ENCODE measurements at places on chromosomes 12 and 14.

GRCh38 chr14:59241121-59241520 is 52.7 kb downstream of the DAAM1 start:
- DNase-seq: no peak

- DNase-seq: no peak
Measured at GRCh38 chr14:67971627-67972625, 152.3 kb downstream of the RAD51B start.

GRCh38 chr12:94187361-94187760 is 39.0 kb downstream of the PLXNC1 start:
- no peak for DNase-seq

DNA sequence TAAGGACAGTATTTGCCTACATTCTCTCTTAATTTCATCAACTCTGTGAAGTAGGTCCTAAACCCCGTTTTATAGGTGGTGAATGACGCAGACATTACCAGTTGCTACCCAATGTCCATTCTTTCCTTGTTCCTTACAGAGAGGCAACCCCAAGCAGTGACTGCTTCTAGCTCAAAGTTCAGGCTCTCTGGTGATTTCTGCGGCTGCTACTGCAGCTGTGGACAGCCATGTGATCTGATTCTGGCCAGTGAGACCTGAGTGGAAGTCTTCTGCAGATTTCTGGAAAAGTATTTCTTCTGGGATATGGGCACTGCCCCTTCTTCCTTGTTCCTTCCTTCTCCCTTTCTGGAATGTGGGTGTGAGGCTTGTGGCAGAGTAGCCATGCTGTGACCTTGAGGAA is 82.9 kb downstream of the ARF6 start:
- DNase-seq: no peak

DNA sequence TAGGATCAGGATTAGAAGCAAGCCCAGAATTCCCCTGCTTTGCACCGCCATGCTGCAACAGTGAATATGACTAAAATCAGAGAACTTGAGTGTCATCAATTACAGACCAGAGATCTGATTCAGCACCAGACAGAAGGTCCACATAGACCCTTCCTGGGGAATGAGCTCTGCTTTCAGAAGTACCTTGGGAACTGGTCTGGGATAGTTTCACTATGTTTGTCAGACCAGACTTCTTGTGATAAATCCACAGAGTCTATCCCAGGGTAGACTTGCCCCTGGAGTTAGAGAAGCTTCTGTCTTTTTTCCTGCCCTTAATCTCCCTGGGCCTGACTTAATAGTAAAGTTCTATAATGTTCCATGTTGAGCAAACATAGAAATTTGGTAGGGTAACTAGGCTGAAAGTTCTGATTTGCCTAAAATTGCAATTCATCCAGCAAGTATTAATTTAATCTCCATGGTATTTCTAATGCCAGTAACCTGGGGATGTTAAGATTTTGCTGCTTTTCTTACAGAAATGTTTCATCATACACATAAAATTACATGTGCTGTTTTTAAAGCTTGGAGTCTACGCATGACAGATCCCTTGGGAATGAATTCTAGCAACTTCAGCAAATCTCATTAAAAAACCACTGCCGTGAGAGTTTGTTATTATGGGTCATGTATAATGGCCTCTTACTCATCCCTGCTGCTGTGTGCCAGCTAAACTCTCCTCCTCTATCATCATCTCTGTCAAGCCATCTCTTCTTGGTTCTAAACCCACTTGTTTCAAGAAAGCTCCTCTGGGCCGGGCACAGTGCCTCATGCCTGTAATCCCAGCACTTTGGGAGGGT is 61.3 kb upstream of the METAP2 start:
- no peak for DNase-seq

DNA sequence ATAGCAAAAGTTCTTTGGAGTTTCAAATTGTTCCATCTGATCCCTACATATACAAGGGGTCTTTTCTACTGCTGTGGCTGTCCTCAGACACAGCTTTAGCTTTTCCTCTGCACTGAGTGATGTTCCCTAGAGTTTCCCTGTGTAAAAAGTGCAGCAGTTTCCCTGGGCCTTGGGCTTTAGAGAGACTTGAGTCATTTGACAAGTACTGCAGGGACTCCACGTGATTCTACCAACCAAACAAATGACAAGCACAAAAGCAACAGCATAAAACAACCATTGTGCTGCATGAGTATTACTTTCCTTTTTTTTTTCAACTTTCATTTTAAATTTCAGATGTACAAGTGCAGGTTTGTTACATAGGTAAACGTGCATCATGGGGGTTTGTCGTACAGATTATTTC is 272.8 kb downstream of the PDZRN4 start:
- DNase-seq: no peak

DNA sequence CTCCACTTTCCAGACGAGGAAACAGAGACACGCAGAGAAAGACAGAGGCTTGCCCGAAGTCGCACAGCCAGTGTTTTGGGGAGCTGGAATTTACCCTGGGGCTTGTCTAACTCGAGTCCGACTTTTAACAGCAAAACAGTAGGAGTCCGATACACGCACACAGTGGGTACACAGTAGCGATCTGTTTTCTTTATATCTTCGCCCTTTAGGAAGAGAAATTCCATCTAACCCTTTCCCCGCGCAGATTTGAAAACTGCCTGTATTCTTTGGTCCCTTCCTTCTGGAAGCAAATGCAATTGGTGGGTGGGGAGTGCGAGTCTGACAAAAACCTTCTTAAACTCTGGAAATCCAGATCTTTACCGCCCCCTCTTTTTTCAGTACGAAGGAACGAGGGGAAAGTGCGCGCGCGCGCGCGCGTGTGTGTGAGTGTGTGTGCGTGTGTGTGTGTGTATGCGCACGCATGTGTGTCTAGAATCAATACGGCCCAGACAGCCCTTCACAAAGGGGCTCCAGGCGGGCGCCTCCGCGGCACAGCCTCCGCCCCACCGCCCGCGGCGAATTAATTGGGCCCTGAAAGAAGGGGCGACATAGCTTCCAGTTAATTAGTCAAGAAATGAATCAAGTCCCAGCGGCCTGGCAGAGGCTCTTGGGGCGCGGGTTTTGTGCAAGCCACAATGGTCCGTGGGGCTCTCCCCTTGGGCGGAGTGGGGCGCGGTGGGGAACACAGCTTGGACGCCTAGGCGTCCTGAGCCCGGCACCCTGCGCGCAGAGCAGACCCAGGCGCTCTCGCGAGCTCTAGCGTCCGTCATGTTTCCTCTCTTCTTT is 14.0 kb upstream of the TBX3 start:
- peak; percentile 83 for DNase-seq

- no peak for DNase-seq
Measured at GRCh38 chr12:9636150-9636850, 28.6 kb upstream of the KLRB1 start.

- DNase-seq: no peak
Measured at GRCh38 chr14:28931999-28932398, 165.4 kb downstream of the FOXG1 start.

DNA sequence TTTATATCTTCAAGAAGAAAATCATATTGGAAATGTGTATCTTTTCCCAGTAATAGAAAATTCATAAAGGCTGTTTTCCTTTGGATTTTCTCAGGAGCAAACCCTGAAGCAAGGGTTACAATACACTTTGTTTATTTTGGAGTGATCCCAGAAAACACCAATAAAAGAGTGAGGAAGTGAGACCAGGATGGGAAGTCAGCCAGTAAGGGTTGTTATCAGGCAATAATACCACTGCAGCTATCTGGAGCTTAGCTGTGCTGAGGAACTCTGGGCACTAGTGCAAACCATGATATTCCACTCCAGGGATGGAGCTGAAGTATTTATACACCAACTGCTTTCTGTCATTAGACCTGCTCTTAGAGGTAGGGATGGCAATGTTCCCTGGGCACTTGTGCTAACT is 1002.3 kb downstream of the FLRT2 start:
- no peak for DNase-seq

All from islet precursor cell (in vitro differentiated cells).